ENCODE measurements at places on chromosomes 11 and 22.

GRCh38 chr22:46262449-46263215 is 511 bp downstream of the PKDREJ start:
- no peak for DNase-seq

DNA sequence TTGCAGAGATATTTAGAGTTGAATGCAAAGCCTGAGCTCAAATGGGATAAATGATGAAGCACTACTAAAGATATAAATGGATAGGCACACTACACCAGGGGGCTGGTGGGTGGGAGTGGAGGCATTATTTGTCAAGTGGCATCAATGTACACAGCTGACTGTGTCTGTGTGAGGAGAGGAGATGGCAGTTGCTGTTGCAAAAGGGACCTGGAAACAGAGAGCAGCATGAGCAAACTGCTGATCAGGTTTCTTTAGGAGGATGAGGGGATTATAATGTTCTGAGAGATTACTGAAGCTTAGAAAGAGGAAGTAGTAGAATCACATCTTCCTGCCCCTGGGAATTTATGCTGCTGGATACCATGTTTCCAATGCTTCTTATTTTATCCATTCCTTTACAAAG is 39.4 kb upstream of the LIN7C start:
- DNase-seq, result no peak

DNA sequence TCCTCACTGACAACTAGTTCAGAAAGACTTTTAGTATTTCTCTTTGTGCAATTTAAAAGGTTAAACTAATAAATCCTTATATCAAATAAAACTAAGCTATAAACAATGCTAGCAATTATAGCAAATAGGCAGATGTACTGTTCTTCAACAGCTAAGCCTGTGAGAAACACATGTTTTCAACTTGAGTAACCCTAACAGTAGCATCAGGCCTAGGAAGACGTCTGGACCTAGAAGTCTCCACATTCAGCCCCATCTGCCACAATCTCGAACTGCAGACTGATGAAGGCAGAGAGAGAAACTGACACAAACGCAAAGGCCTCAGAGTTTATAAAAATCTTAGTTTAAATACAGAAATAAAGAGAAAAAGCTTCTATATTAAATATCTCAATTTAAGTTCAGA is 2.5 kb downstream of the ST13 start:
- no peak for DNase-seq

GRCh38 chr11:103281301-103281700 is 172.1 kb downstream of the DYNC2H1 start:
- no peak for DNase-seq

- no peak for DNase-seq
Observed at GRCh38 chr11:16787035-16787742, 48.7 kb downstream of the C11orf58 start.

DNA sequence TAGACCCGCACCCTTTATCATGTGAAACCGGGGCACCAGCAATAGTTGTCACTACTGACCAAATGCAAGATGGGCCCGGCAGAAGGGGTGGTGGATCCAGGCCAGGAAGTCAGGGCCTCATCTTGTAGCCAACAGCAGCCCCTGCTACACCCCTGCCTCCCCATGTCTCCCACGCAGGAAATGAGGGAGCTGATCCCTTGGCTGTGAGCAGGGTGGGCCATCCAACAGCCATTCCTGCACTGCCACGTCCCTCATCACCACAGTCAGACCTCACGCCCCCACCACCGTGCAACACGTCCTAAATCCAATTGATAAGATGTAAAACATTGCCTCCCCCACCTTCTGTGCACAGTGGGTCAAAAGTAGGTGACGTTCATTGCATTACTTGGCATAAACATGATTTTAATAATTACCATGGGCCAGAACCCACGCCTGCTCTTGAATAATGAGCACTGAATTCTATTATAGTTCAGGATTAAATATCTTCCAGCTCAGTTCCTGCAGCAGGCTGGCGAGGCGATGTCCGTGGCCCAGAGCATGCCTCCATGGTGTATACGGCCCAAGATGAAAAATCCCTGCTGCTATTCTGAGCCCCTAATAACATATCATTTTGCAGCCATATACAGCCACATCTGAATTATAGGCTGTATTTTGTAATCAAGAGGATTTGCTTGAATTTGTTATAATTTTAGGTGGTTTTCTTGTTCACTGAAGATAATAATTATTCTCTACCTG is 1373.8 kb downstream of the BRD1 start:
- no peak for DNase-seq

DNA sequence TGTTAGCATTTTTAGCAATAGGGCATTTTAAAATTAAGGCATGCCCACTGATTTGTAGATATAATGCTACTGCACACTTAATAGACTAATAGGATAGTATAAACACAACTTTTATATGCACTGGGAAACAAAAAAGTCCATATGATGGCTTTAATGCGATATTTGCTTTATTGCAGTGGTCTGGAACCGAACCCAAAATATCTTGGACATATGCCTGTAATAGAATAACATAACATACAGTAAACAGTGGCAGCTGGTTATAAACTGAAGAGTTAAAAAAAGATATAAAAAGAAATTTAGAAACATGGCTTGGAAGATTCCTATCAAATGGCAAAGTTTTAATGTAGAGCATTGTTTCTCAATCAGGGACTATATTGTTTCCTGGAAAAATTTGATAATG is 111.9 kb downstream of the KIF18A start:
- DNase-seq, result no peak

DNA sequence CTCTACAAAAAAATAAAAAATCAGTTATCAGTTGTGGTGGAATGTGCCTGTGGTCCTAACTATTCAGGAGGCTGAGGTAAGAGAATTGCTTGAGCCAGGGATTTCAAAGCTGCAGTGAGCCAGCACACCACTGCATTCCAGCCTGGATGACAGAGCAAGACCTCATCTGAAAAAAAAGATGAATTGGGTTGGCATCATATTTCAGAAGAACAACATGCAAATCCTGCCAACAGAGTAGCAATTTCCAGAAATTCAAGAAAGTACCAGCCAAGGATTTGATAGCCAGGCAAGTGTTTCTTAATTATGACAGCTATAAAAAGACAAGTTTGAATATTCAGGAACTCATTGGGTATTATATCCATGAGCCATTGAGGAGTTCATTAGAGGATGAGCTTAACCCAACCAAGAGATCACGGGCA is 75.2 kb downstream of the USP47 start:
- DNase-seq, result no peak

DNA sequence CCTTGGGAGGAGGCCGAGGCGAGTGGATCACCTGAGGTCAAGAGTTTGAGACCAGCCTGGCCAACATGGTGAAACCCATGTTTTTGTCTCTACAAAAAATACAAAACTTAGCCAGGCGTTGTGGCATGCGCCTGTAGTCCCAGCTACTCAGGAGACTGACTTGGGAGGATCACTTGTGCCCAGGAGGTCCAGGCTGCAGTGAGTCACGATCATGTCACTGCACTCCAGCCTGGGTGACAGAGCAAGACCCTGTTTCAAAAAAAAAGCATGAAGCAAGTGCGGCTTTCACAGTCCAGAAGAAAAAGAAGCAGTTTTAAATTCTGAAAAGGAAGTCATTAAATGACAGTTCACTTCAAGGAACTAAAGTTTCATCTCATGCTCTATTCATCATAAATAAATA is 7.1 kb upstream of the LTO1 start:
- no peak for DNase-seq

GRCh38 chr11:26971961-26972360 is 22.0 kb upstream of the FIBIN start:
- DNase-seq, result no peak

GRCh38 chr22:31094021-31094551 is 13.0 kb downstream of the SMTN start:
- no peak for DNase-seq

- DNase-seq, result no peak
Observed at GRCh38 chr11:16081382-16082094, 274.8 kb downstream of the SOX6 start.

DNA sequence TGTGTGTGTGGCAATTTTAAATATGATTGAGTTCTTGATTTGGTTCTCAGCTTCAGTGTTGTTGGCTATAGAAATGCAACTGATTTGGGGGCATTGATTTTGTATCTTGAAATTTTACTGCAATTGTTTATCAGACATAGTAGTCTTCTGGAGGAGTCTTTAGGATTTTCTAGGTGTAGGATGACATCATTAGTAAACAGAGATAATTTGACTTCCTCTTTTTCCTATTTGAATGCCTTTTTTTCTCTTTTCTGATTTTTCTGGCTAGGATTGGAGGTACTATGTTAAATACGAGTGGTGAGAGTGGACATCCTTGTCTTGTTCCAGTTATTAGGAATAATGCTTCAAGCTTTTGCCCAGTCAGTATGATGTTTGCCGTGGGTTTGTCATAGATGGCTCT is 124.9 kb downstream of the MSANTD4 start:
- DNase-seq, result no peak

- no peak for DNase-seq
Observed at GRCh38 chr22:50465066-50465930, 9.5 kb downstream of the SBF1 start.

GRCh38 chr22:43681731-43682360 is 130.3 kb downstream of the EFCAB6 start:
- no peak for DNase-seq

DNA sequence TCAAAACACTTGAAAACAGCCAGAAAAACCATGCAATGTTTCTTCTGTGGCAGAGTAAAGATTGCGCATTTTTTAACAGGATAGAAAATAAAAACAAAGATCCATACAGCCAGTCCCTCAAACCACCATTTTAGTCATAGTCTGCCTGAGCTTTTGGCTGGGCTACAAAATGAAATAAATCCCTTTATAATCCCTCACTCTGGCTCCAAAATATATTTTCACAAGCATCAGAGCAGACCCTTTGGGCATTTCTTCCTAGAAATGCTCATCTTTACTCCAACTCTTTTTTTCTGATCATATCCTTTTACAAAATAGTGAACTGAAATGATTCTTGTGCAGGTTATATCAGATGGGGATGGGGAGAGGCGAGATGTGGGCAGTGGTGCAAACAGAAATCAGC is 31.8 kb upstream of the LMO2 start:
- no peak for DNase-seq

DNA sequence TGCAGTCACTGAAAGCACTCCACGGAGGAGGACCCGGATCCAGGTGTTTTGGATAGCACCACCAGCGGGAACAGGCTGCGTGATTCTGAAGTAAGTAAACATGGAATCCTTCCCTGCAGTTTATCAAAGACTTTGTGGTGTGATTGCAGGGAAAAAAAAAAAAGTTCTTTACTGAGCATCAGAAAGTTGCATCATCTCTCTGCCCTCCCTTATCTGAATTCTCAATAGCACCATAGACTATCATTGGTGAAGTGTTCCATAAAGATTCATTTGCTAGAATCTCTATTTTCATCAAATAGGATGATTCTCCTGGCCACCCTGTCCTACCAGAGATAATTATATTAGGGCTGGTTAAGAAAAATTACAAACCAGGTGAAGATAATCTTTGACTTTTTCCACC is 79.0 kb downstream of the SPON1 start:
- DNase-seq, result no peak

- no peak for DNase-seq
Observed at GRCh38 chr11:6855971-6856541, 6.8 kb upstream of the OR10A2 start.

- DNase-seq, result no peak
Observed at GRCh38 chr11:95364324-95365295, 133.6 kb upstream of the SESN3 start.

DNA sequence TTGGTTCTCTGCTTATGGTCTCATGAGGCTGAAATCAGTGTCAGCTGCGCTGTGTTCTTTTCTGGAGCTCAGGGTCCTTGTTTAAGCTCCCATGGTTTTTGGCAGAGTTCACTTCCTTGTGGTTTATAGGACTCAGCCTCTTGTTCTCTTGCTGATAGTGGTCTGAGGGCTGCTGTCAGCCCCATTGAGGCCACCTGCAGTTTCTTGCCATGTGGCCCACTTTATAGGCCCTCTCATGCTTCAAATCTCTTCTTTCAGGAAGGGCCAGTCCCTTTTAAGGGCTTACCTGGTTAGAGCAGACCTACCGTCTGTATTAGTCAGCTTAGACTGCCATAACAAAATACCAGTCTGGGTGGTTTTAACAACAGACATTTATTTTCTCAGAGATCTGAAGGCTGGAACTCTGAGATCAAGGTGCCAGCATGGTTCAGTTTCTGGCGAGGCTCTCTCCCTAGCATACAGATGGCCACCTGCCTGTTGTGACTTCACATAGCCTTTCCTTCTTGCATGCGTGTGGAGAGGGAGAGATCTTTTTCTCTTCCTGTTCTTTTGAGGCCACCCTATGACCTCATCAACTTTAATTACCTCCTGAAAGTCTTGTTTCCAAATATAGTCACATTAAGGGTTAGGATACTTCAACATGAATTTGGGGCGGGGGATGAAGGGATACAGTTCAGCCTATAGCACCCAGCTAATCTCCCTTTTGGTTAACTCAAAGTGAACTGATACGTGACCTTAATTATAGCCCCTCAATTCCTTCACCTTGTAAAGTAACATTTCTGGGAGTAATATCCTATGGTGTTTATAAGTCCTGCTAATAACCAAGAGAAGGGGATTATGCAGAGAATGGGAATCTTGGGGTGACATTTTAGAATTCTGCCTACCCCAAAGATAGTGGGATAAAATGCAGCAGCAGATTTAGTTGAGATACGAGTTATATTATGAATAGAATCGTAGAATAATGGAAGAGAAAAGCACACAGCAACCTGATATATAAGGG is 131.8 kb downstream of the UVRAG start:
- no peak for DNase-seq

GRCh38 chr11:27820249-27820648 is 120.0 kb upstream of the BDNF start:
- no peak for DNase-seq

DNA sequence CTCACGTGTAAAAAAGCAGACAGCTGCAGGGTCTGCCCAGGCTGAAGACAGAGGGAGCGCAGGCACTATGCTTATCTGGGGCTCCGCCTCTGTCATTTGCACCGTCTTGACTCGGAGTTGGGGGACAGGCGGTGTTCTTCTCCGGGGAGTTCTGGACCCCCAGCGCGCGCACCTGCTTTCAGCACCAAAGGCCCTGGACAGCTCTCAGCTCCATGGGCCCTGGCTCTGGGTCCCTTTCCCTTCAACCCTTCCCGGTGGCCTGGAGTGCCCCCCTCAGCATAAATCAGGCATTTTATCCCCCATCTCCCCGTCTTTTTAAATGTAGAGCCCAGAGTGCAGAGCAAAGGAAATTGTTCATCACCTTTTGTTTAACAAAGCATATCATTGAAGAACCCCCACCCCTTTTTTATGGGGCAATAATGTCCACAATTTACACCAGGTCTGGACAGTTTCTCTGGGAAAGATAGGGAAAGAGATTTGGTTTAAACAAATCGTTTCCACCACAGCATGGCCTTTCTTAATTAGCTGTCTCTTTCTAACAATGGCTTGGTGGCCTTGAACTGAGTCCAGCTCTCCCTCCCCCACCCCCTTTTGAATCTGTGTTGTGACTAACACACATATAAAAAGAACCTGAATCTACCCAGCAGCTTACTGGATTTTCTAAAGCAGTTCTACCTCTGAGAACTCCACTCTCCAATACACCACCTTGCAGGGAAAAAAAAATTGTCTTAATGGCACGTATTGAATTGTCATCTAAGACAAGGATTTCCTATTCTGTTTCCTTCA is 1.7 kb downstream of the SEZ6L start:
- DNase-seq, result no peak

GRCh38 chr11:58628446-58628845 is 6.0 kb downstream of the CNTF start:
- no peak for DNase-seq
